ENCODE measurements at places on chromosomes 13 and 19.
A peak's percentile ranks its signal among the peaks of the same experiment; 100 is the strongest.

DNA sequence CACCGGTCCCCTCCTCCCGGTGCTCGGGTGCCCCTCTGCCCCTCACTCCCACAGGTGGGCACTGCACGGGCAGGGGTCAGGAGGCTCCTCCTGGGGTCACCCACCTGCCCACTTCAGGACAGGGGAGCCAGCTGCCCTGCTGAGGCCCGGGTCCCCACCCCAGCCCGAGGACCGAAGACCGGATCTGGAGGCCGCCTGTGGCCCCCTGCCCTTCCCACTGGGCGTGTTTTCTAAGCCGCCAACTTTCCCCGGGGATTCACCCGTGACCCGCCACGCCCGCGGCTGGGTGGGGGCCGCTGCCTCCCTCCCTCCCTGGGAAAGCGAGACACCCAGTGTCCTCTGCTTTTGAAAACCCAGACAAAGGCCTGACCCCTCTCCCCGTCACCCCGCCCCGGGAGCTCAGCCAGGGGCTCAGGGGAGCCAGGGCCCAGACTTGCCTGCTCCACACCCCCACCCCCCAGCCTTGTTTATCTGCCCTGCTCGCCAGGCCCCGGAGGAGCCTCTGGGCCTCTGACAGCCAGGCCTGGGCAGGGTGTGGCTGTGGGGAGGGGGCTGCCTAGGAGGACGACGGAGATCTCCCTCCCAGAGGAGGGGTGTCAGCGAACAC is 1.3 kb downstream of the PALM start:
- no peak for DNase-seq

GRCh38 chr19:6674868-6675305 is 4.9 kb upstream of the TNFSF14 start:
- peak; percentile 60 for DNase-seq

GRCh38 chr19:45676851-45677263 is 8.8 kb downstream of the GIPR start:
- no peak for DNase-seq

GRCh38 chr19:35154525-35155406 is at the start of gene FXYD5:
Gene FXYD5, plus strand, starts transcription at chr19:35154735. Its CDS starts 816 bp downstream, at chr19:35155551.
- peak; percentile 65 for DNase-seq

DNA sequence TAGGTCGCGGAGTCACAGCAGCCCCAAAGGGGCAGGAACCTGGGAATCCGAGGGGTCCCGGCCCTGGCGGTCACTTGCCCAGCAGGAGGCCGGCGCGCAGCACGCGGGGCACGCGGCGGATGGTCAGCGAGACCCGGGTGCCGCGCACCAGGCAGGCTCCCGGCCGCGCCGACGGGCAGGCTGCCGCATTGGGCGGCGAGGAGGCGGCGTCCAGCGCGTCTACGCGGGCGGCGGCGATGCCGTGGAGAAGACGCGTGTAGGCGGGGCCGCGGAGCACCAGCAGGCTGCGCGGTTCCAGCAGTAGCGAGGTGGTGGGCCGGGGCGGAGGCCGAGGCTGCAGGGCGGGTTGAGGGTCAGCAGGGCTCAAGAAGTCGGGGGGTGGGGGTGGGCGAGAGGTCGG is 607 bp upstream of the SYNE4 start:
- DNase-seq = no peak

GRCh38 chr19:33703821-33704220 is 82.1 kb downstream of the CHST8 start:
- DNase-seq = no peak

DNA sequence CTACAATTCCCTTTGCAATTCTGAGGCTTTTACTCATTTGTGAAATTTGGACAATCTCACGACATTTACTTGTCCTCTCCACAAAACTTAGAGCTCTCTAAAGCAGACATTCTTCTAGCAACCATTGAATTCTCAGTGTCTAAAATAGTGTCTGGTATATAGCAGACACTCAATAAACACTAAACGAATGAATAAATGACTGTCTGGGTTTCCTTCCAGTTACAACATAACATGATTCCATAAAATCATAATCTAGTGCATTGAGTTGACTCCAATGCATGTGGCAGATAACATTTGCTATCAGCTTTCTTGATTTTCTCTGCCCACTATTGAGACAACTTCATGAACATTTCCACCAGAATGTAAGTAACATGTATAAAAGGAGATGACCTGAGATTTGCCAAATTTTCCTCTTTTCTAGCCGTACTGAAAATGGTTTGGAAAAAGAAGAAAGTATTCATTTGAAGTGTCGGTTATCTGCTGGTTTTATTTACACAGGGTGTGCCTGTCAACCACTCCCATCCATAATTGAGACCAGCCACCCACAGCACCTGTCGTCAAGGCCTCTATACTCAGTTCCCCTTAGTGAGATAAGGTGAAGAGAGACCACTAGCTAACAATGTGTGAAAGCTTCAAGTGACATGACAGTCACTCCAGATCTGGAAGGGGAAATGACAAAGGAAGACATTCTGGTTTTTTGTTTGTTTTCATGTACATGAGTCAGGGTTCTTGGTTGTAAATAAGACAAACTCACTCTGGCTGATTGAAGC is 4.8 kb upstream of the SERP2 start:
- DNase-seq = no peak

- DNase-seq = no peak
Observed at GRCh38 chr13:111519041-111519440, 198.6 kb downstream of the TEX29 start.

GRCh38 chr13:109436841-109437240 is 349.5 kb downstream of the IRS2 start:
- DNase-seq = no peak

DNA sequence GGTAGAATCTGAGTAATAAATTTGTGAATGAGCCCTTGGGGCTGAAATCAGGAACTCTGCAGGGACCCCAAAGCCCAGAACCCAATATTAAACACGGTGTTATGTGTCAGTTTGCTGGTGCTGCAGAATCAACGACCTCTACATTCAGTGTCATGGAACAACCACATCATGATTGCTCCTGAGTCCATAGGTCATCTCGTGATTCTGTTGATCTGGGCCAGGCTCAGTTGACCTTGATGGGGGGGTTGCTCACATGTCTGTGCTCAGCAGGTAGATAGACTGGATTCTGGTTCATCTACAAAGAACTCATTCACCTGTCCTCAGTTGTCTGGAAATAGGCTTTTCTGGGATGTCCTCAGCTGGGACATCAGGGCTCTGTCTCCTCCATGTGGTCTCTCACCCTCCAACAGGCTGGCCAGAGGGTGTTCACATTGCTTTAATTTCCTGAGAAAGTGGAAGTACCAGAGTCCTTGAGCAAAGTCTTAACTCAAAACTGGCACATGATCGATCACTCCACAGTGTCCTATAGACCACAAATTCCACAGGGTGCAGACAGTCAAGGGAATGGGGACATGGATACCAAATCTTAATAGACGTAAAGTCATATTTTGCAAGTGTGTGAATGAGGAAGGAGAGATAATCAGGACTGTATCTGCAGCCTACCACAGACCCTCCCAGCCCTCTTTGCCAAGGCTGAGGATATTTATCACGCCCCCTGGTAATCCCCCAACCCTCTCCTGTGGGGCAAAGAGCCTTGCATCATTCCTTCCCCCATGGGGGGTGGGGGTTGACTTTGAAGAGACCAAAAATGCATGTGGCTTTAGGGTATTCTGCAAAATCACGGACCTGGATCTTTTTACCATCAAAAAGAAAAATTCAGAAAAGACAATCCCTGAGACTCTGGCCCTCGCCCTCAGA is 39.3 kb upstream of the IGFL1 start:
- no peak for DNase-seq

GRCh38 chr19:35796645-35797542 is 15.8 kb downstream of the PRODH2 start:
- no peak for DNase-seq

- DNase-seq = no peak
Observed at GRCh38 chr19:335072-335471, 9.5 kb downstream of the MIER2 start.

- DNase-seq = peak; percentile 46
Observed at GRCh38 chr13:42720113-42720857, 61.1 kb upstream of the FAM216B start.

DNA sequence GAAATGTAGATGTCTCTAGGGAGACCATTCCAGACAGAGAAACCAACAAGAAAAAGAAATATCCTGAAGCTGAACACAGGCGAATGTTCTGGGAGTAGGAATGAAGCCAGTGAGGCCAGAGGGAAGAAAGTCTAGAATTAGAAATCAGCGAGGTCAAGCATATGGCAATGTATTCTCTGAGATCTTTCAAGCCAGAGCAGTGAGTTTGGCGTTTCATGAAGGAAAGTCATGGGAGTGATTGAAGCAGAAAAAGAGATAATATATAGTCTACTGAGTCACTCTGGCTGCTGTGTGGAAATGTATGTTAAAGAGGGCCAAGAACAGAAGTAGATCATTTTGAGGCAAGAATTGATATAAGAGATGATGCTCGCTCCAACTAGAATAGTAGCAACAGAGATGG is 576.0 kb downstream of the PCDH17 start:
- DNase-seq = no peak

DNA sequence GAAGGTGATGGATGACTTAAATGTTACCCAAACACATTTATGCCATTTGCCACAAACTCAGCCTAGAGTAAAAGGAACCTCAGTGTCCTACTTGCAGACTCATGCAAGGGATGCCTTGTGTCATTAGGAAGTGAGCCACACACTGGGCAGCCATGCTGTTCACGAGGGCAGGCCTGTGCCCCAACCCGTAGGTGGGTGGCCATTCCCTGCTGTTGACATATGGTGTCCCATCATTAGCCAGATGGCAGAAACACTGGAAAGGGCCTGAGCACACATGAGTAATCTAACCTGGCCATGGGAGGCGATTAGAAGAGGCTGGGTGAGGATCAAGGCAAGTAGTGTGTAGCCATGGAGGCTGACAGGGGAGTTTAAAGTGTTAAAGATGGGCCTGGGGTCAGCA is 9.7 kb upstream of the LRCH1 start:
- DNase-seq = no peak

GRCh38 chr19:30570194-30570593 is 198.0 kb downstream of the ZNF536 start:
- DNase-seq = no peak

- DNase-seq = peak; percentile 9
Observed at GRCh38 chr13:24271601-24272451, 37.6 kb upstream of the C1QTNF9 start.

DNA sequence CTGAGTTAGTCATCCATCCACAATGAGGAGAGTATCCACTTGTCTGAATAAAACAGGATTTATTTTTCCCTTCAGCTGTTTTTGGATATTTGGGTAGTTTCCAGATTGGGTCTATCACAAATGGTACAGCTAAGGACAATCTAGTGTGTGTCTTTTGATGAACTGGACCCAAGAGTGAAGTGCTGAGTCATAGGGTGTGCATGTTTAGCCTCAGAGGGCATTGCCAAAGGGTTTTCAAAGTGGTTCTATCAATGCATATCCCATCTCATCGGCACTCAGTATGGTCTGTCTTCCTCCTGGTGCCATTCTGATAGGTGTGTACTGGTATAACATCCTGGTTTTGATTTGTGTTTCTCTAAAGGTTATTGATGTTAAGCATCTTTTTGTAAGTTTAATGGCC is 62.3 kb downstream of the GSX1 start:
- DNase-seq = no peak

DNA sequence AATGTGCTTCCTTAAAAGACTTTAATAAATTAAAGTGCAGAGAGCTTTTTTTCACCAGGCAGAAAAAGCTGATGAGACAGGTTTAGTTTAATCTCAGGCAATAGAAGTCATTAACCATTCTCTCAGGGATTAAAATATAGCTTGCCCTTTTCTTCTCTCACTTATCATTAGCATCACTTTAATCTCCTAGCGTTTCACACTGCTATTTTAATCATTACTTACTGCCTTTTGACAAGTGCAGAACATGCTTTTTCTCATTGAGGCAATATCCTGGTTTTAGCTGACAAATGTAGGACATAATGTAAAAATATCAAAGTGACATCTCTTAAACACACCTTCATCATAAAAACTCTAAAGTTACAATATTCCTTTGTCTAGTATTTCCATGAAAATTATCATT is 94.6 kb downstream of the DACH1 start:
- DNase-seq = no peak

DNA sequence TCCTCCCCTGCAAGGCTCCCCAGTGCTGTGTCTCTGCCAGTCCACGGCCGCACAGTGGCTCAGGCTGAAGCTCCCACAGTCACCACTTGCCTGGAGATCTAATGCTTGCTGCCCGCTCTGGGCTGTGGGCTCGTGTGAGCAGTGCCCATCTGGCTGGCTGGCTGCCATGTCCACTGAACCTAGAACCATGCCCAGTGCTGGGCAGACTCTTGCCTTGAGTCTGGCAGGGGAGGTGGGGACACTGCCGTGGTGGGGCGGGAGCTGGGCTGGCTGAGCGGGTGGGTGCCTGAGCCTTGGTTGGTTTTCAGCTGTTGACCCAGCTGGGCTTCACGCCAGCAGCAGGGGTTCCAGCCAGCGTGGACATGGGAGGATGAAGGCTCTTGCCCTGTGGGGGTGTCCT is 52.3 kb downstream of the CRTC1 start:
- no peak for DNase-seq

DNA sequence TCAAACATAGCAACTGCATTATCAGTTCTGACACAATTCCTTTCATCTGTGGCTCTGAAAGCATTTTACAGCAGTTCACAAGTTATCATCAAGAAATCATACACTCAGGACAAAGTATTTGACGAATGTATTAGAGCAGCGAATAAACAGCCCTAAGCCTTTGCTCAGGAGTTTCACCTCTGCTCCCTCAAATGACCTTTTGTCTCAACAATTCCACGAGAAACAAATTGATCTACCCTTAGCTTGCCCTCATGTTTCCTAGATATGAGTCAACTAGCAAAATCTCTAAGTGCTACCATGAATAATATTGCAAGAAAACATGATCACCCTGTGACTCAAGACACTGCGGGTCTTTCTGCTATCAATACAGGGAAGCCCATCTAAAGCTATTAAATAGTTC is 396.1 kb downstream of the EFNB2 start:
- no peak for DNase-seq

GRCh38 chr13:66312312-66313087 is 917.6 kb downstream of the PCDH9 start:
- no peak for DNase-seq

DNA sequence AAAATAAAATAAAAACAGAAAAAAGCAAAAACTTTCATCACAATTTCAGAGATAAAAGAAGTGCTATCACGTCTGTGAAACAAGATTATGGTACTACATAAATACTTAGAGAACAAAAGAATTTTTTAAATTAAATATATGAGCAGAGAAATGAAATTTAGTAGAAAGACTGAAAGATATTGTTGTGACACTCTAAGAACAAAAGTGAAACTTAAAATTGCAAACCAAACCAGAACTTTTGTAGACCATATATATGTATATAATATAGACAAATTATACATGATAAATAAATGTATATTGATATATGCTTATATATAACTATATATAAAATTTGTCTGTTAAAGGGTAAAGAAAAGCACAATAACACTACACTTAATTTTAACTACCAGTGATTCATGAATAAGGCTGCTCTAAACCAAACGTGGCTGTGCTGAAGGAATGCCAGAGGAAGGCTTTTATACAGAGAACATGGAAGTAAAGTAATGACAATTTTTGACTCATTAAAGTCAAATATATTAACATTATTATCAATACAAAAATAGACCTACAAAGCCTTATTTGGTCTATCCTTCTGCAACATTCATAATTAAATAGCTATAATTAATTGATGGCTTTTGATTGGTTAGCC is 1516.7 kb upstream of the PCDH20 start:
- no peak for DNase-seq

Measured in RCC 7860 (cell line).